HCEC 1CT (cell line): ENCODE measurements at places on chromosomes 3 and 15.
A peak's percentile ranks its signal among the peaks of the same experiment; 100 is the strongest.

GRCh38 chr15:71391421-71392088 is 276.3 kb downstream of the THSD4 start:
- no peak for DNase-seq

GRCh38 chr3:118810499-118811035 is 224.1 kb downstream of the IGSF11 start:
- no peak for DNase-seq

DNA sequence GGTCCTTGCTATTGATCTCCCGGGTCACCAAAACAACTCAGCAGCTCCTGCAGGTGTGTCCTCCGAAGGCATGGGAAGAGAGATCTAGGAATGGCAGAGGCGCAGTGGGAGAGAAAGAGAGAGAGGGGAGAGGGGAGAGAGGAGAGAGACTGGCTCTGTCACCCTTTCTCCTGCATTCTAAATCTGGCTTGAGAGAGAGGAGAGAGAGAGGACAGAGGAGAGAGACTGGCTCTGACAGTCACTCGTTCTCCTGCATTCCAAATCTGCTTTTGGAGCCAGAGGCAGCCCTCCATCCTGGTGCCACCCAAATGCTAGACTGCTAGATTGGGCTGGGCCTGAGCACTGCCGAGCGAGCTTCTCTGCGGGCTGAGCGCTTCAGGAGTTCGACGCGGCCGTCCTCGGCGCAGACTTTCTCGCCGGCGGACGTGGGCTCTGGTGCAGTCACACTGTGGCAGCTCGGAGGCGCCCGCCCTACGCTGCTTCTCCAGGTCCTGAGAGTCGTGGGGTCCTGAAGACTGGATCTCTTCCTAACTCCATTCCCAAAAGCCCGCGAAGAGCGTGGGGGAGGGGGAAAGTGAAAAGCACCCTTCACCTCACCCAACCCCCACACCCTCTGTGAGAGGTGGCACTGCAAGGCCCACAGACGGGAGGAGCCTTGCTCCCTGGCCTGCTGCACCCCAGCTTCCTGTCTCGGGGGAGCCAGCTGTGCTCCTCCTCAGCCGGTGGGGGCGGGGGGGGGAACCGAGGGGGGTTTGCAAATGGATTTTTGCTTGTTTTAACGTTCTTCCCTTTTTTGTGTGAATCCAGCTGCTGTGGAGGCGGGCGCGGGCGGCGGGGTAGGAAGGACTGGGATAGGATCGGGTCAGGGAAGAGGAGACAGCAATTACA is 222.3 kb downstream of the MEIS2 start:
- no peak for DNase-seq

DNA sequence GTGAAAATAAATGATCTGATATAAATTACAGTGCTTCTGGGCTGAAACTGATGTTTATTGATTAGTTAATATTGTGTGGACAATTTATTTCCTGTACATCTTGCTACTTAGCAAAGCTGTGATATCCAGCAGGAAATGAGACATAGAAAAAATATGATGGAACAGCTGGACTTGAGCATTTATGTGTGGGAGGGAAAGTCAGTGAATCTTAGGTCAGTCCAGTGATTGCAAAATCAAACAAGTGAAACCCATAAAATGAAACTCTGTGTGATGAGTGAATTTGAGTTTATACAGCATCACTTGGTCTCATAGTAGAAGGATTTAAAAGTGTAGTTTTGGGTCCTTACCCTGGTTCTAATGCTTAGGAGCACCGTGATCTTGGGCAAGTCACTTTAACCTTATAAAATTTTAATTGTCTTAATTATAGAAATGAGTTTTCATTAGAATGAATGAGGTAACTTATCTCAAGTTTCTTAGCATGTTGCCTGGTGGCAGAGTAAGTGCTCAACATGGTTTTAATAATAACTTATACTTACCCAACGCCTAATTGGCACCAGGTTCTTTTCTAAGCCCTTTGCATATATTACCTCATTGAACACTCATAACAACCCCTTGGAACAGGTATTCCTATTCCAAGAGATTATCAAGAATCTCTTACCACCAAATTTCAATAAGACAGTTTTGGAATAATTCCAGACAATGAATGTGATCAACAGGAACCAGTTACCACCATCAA is 194.6 kb downstream of the ADAMTSL3 start:
- DNase-seq = peak; percentile 98

GRCh38 chr3:193970773-193971206 is 165.2 kb upstream of the HES1 start:
- no peak for DNase-seq

GRCh38 chr3:20111836-20112235 is 71.6 kb downstream of the KAT2B start:
- DNase-seq = peak; percentile 19

DNA sequence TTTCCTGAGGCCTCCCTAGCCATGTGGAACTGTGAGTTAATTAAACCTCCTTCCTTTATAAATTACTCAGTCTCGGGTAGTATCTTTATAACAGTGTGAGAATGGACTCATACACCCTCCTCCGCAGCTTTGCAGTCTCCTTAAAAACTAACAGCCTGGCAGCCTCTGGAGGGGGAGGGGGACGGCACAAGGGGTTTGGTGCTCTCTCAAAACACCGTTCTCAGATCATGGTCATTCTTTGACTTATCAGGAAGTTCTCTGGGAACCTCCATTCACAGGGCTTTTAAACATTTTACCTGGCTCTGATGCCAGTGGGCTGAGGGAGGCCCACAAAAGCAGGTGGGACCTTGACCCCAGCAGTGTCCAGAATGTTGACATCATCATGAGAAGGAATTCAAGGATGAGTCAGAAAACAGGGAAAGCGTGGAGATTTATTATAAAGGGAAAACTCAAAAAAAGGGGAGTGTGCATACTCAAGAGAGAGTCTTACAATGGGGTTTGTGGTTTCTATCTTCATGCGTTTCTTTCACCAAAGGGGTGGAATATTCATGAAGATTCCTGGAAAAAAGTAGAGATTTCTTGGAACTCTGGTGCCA is 43.9 kb downstream of the ONECUT1 start:
- DNase-seq = peak; percentile 23

DNA sequence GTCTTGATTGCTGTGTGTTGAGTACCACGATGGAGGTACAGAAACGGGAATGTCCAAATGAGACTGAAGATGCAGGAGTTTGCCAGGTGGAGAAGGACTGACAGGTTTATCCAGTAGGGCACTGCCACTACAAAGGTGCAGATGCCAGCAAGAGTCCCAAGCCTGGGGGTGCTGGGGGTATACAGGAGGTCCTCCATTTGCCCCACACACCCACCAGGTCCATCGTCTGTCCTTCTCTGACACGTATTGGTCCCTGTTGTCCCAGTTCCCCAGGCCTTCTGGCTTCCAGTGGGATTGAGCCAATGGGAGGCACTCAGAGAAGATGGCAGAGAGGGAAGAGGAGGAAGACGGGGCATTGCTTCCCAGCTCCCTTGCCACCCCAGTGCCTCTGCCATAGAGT is 6.6 kb downstream of the HAPLN3 start:
- no peak for DNase-seq

- DNase-seq = no peak
Observed at GRCh38 chr3:107857854-107858253, 233.0 kb downstream of the CD47 start.

GRCh38 chr15:75067123-75067830 is 43.9 kb downstream of the PPCDC start:
- DNase-seq = peak; percentile 76

DNA sequence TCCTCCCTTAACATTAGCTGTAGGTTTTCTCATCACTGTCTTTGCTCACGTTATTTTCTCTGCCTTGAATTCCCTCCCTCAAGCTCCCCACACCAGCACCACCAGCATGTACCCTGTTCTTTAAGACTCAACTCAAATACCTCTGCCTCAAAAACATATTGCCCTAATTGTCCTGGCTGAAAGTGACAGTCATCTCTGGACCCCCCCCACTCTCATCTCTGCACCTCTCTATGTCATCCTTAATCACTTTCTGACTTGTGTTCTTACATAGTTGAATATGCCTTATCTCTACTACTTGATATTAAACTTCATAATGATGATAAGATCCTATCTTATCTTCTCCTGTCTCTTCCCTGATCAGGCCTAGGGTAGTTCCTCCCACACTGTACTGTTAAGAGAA is 345.2 kb upstream of the TPRG1 start:
- no peak for DNase-seq

- DNase-seq = no peak
Observed at GRCh38 chr3:61352306-61352705, 101.1 kb upstream of the FHIT start.

- DNase-seq = no peak
Observed at GRCh38 chr3:65778968-65779367, 259.8 kb downstream of the MAGI1 start.

- no peak for DNase-seq
Observed at GRCh38 chr3:156816091-156816793, 9.9 kb upstream of the LEKR1 start.

DNA sequence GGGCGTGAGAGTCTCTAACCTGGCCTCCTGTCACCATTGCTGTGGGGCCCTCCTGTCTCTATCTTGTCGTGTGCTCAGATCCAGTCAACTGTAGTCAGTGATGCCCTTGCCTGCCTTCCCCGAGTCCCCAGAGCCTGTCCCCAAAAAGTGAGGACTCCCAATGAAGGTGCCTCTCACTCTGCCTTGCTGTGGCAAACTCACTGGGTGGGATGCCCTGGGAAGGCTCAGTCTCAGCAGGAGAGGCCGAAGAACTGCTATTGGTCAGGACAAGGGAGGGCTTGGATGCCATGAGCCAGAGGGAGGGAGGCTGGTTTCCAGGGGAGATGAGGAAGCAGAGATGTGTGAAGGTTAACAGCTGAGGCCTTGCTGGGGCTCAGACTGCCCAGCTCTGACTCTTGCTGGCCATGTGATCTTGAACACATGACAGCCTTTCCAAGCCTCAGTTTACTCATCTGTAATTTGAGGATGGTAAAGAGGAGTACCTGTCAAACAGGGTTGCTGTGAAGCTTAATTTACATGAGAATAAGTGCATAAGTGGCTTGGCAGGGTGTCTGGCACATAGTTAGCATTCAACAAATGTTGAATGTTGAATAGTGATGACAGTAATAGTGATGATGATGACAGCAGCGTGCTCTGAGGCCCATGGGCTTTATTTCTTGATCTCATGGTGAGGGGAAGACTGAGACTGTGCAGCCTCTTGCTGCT is 8.2 kb downstream of the KY start:
- DNase-seq = no peak

DNA sequence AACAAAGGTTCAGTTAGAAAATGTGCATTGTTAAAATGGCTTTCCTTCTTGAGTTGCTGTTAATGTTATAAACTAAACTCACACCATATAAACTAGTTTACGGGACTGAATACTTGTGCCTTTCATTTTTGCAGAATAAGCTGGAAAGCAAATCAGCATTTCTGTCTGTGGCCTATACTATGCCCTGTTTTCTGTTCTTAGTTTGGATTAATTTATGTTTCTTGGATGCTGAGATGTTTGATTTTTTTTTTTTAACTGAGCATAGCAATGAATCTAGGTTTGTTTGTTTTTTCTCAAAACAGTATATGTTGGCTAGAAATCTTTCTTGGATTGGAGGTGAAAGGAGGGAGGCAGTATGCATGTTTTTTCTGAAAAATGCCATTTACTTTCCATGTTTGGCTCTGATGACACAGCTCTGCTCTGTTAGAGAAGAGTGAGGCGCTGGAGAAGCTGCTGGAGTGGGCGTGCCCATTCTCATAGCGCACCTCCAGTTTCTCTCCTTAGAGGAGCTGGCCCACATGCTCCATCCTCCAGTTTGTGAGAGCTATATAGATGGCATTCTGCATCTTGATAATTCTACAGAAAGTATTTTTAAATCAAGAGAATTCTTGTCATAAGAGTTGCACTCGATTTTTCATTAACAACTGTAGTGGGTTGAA is 423.6 kb upstream of the TPM1 start:
- DNase-seq = peak; percentile 23

- DNase-seq = no peak
Observed at GRCh38 chr15:32120577-32121383, 90.5 kb downstream of the CHRNA7 start.

- DNase-seq = no peak
Observed at GRCh38 chr15:100103828-100104227, 237.9 kb downstream of the ADAMTS17 start.

DNA sequence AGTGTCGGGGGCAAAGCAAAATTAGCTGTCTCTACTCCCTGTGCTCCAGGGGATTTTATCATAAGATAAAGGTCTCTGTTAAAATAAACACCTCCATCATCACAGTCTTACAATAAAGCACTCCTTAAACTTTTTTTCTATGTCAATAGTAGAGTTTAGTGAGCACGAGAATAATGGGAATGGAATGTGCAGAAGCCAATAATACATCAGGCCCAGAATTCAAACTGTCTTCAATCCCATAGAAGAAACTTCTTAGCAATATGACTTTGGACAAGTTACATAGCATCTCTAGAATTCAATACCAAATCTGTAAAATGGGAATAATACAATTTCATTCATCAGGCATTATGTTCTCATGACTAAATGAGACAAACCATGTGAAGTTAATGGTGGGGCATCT is 49.0 kb upstream of the EPHA3 start:
- DNase-seq = no peak

DNA sequence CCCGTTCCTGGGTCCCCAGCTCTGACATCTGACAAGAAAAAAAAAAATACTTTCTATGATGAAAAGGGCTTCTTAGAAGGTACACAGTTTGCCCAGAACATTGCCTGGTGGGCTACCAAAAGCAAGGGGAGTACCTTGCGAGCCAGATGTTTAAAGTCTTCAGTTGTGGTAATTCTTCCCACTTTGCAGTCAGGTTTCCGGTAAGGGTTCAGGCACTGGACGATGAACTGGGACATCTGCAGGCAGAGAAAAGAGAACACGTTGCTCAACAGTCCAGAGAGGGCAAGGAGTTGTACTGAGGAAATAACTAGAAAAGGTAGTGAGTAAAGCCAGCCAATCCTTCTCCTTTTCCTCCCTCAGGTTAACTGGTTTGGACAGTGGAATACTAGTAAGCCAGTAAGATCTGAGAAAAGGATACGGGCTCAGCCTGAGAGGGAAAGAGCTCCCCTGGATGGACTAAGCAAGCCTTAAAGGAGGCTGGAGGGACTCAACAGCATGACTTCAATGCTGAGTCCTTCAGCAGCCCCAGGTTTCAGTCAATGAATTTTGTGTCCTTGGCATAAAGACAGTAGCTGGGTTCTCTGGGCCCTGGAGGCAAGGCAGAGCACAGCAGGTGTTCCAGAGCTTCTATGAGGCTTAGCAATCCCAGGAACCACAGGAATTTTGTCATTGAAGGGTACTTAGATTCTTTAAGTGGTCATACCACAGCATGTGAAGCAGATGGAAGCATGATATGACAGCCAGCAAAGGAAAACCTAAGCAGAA is 38.2 kb downstream of the NBEAL2 start:
- no peak for DNase-seq

DNA sequence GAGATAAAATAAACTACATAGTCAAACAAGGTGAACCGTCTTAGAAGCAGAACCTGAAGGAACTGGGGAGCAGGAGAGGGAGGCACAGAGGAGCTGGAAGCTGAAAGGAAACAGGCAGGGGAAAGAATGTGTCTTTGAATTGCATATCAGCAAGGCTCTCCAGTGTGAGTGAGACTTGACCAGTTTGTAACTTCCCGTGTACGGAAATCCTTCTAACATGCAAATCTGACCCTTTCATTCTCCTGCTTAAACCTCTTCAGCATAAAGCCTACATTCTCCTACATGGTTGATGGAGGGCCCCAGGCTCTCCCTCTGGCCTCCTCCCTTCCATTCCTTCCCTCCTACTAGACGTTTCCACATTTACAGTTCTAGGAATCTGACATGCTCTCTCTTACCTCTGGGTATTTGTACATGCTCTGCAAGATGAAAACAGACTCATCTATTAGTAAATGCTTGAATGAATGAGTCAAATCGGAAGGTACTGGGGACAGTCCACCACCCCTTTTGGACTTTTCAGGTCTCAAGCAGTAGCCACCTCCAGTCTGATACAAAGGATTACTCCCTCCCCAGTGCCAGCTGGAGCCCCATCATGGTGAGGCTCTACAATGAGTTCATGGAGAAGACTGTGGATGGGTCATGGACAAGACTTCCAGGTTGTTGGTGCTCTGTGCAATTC is 6.1 kb upstream of the SLC25A38 start:
- no peak for DNase-seq
